ENCODE measurements at places on chromosomes 2 and 18. TPM values are rescaled to one million over a fixed set of nuclear protein-coding genes. Genes with fewer than 3 reads are reported as not detected.

- no peak for DNase-seq
Measured at GRCh38 chr18:10481831-10482230, 27.4 kb downstream of the APCDD1 start.

- DNase-seq, result no peak
Measured at GRCh38 chr2:230721712-230722111, 9.1 kb downstream of the CAB39 start.

REG3G gene
- not detected for total RNA-seq

DNA sequence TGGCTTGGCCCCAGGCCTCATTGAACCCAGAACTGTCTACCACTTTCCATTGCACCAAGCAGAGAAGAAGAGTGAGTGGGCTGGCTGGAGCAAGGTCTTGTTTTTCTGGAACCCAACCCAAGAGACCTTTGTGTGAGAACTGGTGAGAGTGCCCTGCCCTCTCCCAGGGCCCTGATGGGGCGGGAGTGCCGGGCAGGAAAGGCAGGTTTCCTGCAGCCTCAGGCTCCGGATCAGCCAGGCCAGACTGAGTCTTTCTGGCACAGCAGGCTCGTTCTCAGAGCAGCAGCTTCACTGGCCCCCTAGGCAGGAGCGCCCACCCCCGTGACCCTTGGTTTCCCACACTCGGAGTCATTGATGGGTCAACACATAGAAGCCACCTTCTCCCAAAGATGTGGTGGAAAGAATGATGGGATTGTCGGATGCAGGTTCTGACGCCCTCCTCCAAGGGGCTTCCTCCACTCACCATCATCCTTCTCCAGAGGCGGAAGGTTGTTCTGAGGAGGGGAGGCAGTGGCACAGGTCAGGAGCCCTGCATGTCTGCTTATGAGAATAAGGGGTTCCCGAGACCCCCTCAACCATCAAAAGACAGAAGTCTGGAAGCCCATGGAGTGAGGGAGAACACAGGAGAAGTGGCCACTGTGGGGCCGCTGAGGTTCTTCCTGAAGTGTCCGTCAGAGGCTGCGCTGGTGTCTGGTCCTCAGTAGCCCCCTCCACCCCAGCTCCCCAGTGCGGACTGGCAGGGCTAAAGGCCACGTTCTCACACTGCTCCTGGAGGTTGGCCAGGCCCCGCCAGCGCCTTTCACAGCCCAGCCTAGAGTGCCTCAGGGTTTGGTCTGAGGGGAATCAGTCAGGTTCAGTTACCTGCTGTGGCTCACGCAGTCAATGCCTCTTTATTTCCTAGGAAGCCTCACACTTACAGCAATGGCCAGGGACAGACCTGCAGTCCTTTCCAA lies 62.8 kb upstream of the LAPTM4A start:
- no peak for DNase-seq

REG1A gene
- not detected for total RNA-seq

DNA sequence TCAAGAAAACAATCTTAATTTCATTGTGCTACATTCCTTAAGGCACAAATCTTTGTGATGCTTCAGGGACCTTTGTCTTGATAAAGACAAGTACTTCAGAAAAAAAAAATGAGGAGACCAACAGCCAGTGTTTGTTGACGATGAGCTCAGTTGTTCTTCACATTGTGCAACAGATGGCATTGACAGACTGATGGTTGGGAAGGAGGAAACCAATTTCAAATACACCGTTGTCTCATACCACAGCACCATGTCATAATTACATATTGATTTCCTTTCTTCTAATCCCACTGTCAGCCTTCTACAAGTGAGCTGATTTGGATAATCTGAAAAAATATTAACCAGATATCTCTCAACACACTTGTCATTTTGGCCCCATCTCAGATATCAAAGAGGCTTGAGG lies 53.7 kb upstream of the GRB14 start:
- DNase-seq, result no peak

- DNase-seq, result no peak
Measured at GRCh38 chr18:76658627-76659026, 163.6 kb upstream of the ZNF516 start.

DNA sequence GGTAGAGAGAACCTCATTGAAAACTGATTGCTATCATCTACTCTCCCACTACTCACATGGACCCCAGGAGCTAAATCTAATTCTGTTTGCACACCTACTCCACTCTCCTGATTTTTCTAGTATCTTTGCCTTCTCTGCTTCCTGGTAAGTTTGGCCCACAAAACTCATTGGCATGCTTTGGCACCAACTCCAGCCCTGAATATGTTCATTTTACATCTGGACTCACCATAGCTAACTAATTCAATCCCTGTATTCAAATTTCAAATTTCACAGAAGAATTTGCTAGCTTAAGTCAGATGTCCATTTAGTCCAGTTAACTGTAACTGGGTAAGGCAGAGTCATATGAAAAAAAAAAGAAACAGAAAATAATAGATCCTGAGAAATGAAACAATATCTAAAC lies 442.1 kb downstream of the SUCLG1 start:
- DNase-seq, result no peak

DNA sequence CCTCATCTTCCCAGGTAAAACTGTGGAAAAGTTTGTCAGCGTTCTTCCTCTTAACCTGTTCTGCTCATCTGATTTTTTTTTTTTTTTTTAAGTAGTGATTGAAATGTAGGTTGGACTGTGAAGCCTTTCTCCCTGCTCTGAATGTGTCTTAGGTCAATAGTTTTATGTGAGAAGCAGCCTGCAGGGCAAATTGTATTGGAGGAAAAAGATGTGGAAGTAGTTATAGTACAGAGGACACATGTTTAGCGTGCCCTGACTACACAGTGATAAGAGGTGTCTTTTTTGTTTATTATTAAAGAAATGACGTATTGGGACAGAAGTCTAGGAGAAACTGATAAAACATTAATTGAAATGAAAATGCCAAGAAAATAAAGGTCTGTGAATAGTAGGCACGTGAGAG lies 1.5 kb downstream of the MTA3 start:
- DNase-seq, result no peak

SERPINB4 gene
- not detected for total RNA-seq

DNA sequence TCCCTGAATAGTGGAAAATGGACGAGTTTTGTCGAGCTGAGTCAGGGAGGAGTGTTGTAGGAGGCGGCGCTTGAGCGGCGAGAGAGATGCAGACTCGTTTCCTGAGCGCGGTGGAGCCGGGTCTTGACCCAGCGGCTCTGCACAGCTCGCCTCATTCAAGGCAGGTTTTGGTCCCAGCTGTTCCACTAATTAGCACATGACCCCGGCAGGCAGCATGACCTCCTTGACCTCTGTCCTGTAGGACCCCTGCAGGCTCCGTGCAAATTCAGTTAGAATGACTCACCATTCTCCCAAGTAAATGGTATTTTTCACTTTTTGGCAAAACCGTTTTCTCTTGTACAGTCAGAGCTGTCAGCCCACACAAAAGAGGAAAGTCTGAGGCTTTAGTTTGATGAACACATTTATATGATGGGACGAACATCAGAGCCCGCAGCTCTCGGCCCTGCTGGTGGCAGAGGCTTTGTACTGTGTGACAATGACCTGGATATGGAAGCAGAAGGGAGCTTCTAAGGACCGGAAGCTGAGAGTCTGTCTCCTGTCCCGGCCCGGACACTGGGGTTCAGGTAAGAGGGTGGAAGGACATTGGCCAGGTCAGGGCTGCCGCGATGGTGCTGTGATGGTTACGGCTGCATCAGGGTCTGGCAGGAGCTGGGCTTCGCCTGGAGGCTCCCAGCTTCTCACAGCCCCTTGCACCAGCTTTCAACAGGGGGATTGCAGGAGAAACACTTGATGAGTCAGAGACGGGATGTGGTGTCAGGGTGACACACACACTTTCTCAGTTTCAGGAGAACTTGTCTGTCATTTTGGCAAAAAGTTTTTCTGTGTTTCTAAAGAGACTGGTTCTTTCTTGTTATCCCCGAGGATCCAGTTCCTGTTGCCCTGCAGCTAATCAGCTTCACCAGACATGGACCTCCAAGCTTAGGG lies 29.9 kb upstream of the ALKAL2 start:
- peak; percentile 13 for DNase-seq

PCARE gene
- not detected for total RNA-seq

- no peak for DNase-seq
Measured at GRCh38 chr2:41020358-41020757, 568.5 kb upstream of the SLC8A1 start.

MAP3K19 gene
- not detected for total RNA-seq

- DNase-seq, result no peak
Measured at GRCh38 chr2:183244300-183244844, 120.1 kb downstream of the NUP35 start.

TNFAIP6 gene
- not detected for total RNA-seq

DNA sequence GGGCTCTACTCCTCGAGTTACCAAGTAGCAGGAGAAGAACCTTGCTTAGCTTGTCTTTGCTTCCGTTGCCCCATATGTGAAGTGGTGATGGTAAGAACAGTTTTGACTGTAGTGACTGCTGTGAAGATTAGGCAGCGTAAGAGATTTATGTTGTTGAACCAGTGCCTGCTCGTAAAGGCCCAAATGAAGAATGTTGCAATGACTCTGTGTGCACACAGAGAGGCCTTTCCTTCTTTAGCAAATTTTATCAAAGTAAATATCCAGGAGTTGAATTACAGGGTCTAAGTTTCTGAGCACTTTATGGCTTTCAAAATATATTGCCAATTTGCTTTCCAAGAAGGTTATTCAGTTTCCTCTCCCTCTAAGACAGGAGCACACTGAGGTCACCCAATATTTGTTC lies 14.5 kb downstream of the NTSR2 start:
- DNase-seq, result no peak

DNA sequence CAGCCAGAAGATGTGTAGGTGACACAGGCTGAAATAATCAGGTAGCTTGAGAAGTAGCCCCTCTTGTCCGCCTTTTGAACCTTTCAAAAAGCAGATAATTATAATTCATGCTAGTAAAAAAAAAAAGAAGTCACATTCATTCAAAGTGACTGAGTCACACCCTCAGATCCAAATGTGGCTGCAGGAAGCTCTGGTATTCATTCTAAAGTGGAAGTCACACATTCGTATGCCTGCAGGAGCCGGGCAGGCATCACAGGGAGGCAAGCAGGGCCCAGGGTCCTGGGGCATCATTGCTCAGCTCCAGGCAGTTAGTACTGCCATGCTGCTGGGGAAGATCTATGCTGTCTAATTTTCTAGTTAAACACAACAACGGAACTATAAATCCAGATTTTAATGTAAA lies 21.7 kb upstream of the RAB11FIP5 start:
- DNase-seq, result no peak

DNA sequence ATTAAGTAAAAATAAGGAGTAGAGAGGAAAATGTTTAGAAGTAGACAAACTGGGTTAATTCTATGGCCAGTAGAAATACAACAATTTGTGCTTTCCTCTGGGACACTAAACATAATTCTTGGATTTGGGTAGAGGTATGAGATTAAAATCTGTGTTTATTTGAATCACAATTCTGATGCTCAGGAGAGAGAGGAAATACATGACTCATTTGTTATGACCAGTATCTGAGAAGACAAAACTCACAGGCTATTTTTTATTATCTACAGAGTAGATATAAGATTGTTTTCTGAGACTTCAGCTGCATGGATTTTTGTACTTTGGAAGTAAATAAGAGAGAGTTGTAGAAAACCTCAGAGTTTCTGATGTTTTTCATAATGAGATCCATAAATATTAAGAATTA lies 315.7 kb upstream of the CWC22 start:
- no peak for DNase-seq

DNA sequence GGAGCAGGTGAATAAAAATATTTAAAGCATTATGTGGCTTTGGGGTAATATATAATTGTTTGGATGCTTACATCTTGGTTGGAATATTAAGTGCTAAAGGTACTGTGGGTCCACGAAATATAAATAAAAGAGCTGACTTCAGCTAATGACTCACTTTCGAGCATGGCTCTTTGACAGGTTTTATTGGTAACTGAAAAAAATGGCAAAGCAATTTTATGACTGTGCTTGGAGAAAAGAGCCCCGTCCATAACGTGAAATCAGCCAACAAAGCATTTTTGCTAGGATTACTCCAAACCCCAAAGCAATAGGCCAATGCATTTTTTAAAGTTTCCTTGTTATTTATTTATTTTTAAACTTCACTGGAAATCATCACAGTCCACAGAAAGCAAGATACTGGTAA lies 397.2 kb upstream of the CDH19 start:
- DNase-seq, result no peak

DNA sequence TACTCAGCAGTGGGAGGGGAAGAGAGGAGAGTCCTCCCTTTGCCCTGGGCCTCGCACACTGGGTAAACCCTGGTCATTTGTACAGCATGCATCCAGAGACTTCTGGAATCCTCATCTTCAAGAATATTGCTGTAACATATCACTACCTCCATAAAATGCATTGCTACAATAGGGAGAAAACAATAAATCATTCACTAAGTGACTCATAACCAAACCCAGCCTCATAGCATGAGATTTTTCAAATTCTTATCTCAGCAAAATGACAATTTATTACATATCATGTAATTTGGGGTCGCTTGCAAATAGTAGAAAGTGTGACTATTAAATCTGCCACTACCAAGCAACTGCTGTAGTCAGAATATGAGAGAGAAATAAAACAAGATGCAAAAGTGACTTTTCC lies 189.4 kb downstream of the ALK start:
- no peak for DNase-seq

DNA sequence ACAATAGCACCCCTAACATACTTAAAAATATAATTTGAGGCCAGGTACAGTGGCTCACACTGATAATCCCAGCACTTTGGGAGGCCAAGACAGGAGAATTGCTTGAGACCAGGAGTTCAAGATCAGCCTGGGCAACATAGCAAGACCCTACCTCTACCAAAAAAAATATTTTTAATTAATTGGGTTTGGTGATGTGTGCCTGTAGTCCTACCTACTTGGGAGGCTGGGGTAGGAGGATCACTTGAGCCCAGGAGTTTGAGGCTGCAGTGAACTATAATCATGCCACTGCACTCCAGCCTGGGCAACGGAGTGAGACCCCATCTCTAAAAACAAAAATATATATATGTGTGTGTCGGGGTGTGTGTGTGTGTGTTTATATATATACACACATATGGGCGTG lies 91.3 kb downstream of the MEMO1 start:
- DNase-seq, result no peak

DNA sequence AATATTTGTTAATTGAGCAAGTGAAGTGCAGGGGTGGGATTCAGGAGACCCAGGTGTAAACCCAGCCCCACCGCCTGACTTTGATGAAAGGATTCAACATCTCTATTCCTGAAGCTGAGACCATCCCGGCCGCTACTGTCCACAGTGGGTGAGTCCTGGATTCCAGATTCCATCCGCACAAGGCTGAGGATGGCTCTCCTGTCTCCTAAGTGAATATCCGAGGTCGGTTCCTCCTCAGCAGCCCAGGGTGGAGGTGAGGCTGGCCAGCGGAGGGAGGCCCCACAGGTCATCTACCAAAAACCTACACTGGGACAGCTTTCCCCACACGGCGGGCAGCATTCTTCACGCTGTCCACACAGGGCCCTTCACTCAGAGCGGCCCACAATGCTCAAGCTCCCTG lies 57.6 kb downstream of the ACKR3 start:
- no peak for DNase-seq

KIAA2012 gene
- not detected for total RNA-seq

All from CD4-positive, alpha-beta T cell (primary cell).